ENCODE measurements at places on chromosomes 5 and 9.

DNA sequence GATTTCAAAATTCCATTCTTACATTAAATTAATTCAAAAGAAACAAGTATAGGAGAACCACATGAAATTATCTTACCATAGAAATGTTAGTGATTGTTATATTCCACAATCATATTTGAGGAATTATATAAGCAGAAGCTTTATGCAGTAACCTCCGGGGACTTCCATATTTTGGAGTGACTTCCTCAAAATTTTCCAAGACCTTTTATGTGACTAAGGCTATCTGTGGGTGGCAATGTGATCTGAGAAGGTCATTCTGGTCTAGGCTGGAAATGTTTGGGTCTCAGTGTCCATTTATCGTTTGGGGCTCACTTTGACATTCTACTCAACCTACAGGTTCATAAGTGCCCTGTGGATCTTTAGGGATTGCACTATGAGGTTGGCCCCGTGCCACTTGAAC lies 776.6 kb downstream of the CDH12 start:
- DNase-seq = no peak

DNA sequence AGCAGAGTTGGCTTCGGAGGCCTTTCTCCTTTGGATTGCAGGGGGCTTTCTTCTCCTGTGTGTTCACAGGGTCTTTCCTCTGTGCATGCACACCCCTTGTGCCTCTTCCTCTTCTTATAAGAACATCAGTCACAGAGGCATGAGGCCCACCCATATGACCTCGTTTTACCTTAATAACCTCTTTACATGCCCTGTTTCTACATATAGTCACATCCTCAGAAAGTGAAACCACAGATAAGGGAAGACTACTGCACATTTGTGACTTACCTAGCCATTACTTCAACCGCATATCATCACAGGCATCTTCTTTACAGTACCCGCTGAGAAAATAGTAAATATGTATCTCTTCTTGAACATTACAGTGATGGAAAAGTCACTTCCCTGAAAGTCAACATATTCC lies 204.9 kb upstream of the TARS1 start:
- no peak for DNase-seq

- DNase-seq = no peak
These were observed 28.8 kb downstream of the FRMD3 start for GRCh38 chr9:83509402-83509801.

DNA sequence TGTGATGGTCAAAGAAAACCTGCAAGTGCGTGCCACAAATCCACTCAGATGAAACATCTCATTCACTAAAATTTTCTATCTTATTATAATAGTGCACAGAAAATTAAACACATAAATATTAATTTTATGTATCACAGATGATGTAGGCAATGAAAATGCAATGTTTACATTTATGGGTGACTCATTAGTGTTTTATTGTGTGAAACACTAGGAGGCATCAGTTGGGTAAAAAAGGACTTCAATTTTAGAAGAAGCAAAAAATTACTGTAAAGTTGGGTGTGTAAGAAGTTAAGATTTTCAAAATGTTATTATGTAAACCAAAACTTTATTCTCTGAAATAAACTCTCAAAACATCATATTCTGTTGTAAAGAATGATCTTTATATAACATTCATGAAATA lies 4.0 kb downstream of the MEF2C start:
- no peak for DNase-seq

DNA sequence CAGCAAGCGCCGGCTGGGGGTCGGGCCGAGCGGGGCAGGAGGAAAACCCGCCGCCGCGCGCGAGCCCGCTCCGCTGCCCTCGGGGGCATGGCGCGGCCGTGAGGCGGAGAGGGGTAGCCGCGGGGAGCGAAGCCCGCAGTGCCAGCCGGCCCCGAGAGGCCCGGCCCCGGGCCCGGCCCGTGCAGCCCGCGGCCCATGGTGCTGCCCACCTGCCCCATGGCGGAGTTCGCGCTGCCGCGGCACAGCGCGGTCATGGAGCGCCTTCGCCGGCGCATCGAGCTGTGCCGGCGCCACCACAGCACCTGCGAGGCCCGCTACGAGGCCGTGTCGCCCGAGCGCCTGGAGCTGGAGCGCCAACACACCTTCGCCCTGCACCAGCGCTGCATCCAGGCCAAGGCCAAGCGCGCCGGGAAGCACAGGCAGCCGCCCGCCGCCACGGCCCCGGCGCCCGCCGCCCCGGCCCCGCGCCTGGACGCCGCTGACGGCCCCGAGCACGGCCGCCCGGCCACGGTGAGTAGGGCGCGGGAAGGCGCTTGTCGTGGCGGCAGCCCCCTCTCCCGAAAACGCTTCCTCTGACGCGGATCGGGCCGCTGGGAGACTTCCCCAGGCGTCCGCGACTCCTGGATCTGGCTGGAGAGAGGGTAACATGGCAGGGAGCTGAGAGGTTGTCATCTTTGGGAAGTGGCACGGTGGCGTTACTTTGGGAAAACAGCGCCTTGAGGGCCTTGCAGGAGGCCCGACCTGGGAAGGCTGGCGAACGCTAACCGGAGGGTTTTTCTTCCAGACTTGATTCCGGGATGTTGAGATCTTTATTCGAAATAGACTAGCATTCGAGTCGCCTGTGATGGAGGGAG lies 523 bp downstream of the MAML1 start:
- no peak for DNase-seq

DNA sequence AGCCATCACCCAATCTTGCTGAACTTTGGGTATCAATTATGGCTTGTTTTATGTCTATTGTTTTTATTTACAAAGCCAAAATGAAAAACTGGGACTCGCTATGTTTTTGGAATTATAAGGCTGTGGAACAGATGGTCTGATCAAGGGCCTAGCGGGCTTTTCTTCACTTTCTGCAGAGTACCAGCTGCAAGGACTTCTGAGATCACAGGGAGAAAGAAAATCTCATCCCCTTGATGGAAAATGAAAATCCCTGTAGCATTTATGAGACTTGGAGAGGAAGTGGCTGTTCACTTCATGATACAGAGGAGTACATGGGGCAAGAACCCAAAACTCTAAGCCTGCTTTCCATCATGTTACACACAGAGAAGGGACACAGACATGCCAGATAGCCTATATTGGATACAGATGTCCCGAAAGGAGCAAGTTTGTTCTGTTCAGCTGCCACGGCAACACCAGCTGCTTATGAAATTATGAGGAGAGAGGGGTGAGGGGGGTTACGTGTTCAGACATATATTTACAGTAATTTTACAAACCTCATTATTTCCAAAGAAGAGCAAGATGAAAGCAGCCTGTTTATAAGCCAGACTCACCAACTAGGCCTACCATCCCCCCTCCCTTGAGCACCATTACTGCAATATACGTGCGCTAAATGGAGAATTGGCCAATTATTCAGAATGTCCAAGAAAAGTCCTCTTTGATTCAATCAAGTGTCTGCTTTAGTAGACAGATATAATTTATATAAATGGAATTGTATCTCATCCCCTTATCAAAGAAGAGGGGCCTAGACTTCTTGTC lies 220.0 kb downstream of the MARCHF11 start:
- no peak for DNase-seq

GRCh38 chr9:76109953-76110352 lies 219.5 kb downstream of the PCSK5 start:
- DNase-seq = no peak

DNA sequence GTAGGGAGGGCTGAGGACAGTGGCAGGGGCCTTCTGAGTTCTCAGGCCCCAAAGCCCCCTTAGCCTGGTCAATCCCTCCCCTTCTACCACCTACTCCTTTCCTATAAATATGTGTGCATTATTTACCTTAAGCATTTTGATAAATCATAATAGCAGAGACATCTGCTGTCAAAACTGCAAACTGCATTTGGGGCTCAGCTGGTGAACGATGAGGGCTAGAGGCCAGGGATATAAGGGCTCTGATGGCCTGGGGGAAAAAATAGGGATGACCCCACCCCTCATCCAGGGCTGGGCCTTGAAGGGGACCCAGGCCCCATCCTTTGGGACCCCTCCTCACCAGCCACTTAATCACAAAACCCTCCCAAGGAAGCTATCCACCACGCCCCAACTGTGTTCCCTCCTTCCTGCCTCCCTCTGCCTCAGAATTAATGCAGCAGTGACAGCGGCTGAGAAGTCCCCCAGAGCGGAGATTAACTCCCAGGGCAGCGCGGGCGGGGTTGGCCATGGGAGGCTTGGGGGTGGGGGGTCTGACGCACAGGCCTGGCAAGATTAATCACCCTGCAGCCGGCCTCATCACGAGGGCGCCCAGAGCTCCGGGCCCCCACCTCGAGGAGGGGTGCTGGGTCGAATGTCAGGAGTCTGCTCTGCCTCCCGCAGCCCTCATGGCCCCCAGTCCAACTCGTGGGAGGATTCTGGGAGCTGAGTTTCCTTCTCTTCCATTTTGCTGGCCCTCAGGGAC lies 42.1 kb downstream of the CXXC5 start:
- DNase-seq = no peak

GRCh38 chr9:13487936-13488335 lies 208.4 kb upstream of the MPDZ start:
- no peak for DNase-seq

DNA sequence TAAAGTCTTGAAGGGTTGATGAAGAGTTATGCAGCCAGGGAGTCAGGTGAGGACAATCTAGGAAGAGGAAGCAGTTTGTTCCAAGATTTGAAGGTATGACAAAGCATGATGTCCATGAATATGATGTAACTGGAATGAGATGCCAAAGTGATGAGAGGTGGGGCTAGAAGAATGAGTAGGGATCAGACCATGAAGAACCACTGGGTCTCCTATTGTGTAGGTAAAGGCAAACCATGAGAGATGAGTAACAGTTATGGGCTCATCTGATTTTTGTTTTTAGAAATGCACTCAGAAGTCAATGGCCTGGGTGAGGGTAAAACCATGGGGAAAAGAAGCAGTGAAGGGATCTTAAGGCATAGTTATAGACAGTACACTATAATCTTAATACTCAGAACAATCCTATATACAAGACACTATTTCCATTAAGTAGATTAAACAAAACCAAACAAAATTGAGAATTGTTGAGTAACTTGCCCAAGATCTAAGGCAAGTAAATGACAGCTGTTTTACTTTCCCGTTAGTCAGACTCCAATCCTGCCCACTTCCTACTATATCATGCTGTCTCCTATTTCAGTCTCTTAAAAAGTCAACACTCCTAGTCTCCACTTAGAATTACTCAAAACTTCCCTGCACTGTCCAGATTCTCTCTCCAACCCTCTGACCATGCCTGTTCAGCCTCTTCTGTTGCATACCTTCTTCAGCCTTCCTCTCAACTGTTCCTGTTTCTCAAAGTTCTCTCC lies 393.8 kb upstream of the MEF2C start:
- DNase-seq = no peak

DNA sequence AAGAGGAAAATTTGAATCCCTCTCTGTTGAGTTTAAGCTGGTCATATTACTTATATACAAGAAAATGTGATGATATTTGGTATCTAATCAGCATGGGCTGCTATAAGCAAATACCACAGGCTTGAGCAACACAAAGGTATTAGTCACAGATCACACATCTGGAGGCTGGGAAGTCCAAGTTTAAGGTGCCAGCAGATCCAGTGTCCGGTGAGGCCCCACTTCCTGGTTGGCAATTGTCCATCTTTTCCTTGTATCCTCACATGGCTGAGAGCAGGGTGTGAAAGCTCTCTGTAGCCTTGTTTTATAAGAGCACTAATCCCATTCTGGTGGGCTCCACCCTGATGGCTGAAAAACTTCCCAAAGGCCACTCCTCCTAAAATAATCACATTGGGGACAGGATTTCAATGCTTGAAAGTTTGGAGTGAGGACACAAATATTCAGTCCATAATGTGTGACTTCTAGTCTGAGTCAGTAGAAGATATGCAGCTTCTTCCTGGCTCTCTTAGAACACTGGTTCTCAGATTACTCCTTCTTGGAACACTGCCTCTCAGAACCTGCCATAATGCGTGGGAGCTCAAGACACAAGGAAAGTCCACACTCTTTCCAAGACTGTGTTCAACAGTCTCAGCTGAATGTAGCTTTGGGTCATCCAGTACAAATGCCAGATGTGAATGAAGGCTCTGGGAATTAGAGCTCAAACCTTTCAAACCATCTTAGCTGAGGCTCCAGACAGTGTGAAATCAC lies 124.1 kb downstream of the PRDM9 start:
- DNase-seq = no peak

- peak; percentile 35 for DNase-seq
These were observed 8.7 kb downstream of the CCL21 start for GRCh38 chr9:34701023-34701768.

DNA sequence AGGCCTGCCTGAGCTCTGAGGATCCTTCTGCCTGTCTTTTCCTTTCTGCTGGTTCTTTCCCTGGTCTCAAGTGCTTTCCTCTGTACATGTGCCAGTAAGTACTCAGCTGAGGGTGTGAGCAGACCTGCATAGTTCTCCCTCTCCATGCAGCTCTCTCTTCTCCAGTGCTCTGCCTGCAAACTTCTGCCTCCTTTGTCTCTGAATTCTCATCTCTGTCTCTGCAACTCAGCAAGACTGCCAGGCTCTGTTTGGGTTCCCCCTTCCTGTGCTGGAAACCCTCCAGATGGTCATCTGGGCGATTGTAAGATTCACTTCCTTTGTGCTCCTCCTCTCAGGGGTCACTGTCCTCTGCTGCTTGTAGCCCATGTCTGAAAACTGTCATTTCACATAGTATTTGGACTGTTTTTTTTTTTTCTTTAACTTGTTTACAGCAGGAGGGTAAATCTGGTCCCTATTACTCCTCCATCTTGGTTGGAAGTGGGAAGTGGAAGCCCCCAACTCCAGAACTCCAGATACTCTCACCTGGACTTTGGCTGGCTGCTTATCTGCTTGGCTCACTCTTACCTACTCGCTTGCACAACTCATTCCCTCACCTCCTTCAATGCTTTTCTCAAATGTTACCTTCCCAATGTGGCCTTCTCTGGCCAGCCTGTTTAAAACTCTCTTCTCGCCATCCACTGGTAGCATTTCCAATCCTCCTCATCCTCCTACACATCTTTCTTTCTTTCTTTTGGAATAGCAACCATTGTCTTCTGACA lies 175.3 kb upstream of the TBC1D2 start:
- no peak for DNase-seq

GRCh38 chr9:12801663-12802062 lies 26.8 kb downstream of the LURAP1L start:
- no peak for DNase-seq

DNA sequence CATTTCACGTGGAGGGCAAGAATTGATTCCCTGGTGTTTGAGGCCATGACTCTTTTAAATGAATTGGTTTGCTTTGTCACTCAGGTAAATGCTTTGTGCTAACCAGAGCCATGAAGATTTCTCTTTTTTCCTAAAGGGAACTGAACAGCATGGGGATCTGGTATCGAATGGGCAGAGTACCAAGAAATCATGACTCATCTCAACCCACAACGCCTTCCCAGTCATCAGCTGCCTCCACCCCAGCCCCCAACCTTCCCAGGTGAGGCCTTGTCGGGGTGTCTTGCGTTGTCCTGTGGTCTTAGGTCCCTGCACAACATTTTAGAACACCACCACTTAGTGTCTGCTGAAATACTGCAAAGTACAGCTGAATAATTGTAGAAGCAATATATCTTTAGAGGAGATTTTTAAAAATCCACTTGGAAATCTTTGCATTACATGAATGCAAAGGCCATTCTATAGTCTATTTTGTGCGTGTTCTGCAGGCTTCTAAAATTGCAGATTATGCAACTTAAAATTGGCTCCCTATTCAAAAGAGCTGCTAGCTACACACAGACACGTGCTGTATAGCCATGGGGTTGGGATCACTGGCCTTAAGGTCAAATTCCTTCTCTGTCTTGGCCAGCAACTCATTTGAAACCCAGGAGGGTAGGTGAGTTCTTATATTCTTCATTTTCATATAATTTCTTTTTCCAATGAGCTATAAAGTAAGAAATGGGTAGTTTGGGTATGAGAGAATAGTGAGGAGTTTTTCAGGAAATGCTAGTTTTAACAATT lies 69.0 kb downstream of the MVB12B start:
- no peak for DNase-seq

GRCh38 chr5:34660444-34660843 lies 4.3 kb downstream of the RAI14 start:
- no peak for DNase-seq
